ENCODE measurements at places on chromosomes 2 and 18. TPM values are rescaled to one million over a fixed set of nuclear protein-coding genes. Genes with fewer than 3 reads are reported as not detected.

TGOLN2 gene
- total RNA-seq, result 98.8 TPM

ATP8B1 gene
- 19.7 TPM for total RNA-seq

MTA3 gene
- total RNA-seq, result 19.1 TPM

SAG gene
- not detected for total RNA-seq

ORMDL1 gene
- 54.0 TPM for total RNA-seq

IDH1 gene
- 94.8 TPM for total RNA-seq

MAP3K19 gene
- not detected for total RNA-seq

MYO1B gene
- 119 TPM for total RNA-seq

LIMS2 gene
- total RNA-seq, result 10.8 TPM

IL1RL1 gene
- 25.8 TPM for total RNA-seq

MC2R gene
- not detected for total RNA-seq

MRPL44 gene
- total RNA-seq, result 31.1 TPM

HOXD13 gene
- not detected for total RNA-seq

C2orf72 gene
- total RNA-seq, result 2.1 TPM

TUBB8B gene
- total RNA-seq, result not detected

ANO7 gene
- 1.6 TPM for total RNA-seq

EPHA4 gene
- total RNA-seq, result 0.72 TPM

COL4A3 gene
- total RNA-seq, result 3.1 TPM
